ENCODE measurements at places on chromosomes 11 and 22.

DNA sequence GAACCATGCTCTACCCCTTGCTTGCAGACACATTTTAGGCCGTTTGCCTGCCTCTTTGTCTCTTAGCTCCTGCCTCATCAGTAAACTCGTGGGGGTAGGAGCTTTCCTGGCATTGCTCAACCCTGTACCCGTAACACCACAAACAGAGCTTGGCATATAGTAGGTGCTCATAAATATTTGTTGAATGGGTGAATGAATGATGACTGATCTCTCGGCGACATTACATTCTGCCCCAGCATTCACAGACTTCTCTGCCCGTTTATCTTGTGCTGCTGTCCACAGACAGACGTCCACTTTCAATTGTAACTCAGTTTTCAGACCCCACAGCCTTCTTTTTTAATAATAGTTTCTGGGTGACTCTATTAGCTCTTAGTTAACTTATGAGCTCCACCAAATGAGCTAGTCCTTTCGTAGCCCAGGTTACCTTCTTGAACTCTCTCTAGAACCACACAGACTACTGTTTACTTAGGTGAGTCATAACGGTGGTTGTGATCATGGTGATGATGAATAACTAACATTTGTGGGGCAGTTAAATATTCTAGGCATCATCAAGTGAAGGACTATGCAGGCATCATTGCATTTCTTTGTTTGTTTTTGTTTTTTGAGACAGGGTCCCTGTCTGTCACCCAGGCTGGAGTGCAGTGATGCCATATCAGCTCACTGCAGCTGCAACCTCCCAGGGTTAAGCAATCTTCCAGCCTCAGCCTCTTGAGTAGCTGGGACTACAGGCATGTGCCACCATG is 188.4 kb downstream of the ADAMTS15 start:
- no peak for DNase-seq
- H3K4me1 ChIP-seq, result no peaks in the 10 kb centered on the region
- H3K36me3 ChIP-seq, result no peaks in the 10 kb centered on the region
- no peaks in the 10 kb centered on the region for H3K27me3 ChIP-seq

DNA sequence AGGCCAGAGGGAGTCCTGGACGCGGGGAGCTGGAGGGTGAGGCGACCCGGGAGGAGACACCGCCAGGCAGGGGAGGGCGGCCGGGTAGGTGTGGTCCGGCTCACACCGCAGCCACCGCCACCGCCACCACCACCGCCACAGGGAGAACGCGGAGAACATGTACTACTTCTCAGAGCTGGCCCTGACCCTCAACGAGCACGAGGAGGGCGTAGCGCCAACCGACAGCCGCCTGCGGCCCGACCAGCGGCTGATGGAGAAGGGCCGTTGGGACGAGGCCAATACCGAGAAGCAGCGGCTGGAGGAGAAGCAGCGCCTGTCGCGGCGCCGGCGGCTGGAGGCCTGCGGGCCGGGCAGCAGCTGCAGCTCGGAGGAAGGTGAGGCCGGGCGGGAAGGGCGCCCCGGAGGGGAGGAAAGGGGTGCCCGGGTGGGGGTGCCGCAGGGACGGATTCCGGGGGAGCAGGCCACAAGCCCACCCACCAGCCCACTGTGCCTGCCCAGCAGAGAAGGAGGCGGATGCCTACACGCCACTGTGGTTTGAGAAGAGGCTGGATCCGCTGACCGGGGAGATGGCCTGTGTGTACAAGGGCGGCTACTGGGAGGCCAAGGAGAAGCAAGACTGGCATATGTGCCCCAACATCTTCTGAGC is 62.8 kb downstream of the MORC2 start:
- no peak overlapping the region for H3K4me3 ChIP-seq
- H3K4me1 ChIP-seq, result no peaks in the 10 kb centered on the region
- H3K27me3 ChIP-seq, result no peaks in the 10 kb centered on the region
- DNase-seq, result no peak
- H3K36me3 ChIP-seq, result no peaks in the 10 kb centered on the region

DNA sequence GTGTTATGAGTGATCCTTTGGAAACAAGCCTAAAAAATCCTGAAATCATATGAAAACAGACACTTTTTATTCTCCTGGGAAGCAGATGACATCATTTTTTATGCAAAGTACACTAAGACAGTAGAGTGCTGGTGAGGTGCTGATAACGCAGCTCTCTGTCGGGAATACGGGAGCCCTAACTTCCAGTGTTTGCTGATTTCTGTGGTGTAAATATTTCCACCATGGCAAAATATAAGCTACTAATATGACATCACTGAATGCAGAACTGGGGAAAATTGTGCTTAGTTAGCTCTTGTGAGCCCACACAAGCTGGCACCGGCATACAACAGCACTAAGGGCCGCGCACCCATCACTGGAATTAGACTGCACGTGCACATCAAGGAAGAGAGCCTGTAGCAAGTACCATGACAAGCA is 82.6 kb downstream of the FAM76B start:
- no peak for DNase-seq
- no peaks in the 10 kb centered on the region for H3K36me3 ChIP-seq
- no peak overlapping the region for H3K27ac ChIP-seq
- no peaks in the 10 kb centered on the region for H3K4me1 ChIP-seq
- no peaks in the 10 kb centered on the region for H3K27me3 ChIP-seq

DNA sequence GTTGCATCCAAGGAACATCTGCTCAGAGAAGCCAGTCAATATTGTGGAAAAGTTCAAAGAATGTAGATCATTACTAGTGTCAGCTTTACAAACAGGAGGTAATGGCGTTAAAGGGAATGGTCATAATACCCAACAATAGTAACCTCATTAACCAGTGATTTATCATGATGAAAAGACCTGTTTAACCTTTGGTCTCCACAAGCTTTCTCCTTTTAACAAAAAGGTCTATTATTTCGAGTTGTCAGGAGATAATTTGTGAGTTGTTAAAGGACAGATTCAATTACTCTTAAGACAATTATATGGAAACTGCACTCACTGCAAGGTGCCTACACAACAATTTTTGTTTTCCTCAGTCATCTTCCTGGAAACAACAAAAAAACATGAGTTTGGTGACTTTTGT is 73.8 kb upstream of the HTATIP2 start:
- H3K4me3 ChIP-seq, result no peak overlapping the region
- H3K36me3 ChIP-seq, result no peaks in the 10 kb centered on the region
- H3K27ac ChIP-seq, result no peak overlapping the region
- peaks cover 3% of the 10 kb centered on the region for H3K27me3 ChIP-seq

DNA sequence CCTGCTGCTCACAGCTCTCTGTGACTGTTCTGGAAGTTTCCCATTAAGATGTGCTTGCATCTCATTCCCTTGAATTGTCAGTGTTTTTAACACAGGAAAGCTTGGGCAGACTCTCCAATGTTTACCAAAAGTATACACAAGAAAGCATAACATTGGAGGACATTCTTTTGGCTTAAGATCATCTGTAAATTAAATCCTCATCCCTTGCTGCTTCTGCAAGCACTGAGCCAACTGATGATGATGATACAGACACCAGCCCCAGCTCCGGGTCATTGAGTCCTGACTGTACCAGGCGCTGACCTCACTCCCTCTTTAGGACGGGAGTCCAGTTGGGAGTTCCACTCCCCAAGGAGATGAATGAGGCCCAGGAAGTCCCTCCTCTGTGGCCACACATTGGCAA is 23.8 kb downstream of the CD82 start:
- no peaks in the 10 kb centered on the region for H3K36me3 ChIP-seq
- H3K4me1 ChIP-seq, result peaks cover 10% of the 10 kb centered on the region
- H3K4me3 ChIP-seq, result no peak overlapping the region
- no peaks in the 10 kb centered on the region for H3K27me3 ChIP-seq

- H3K27ac ChIP-seq, result no peak overlapping the region
- no peaks in the 10 kb centered on the region for H3K27me3 ChIP-seq
- DNase-seq, result no peak
- no peaks in the 10 kb centered on the region for H3K4me1 ChIP-seq
- no peak overlapping the region for H3K4me3 ChIP-seq
Measured at GRCh38 chr11:29166306-29166705, 850.5 kb downstream of the KCNA4 start.

GRCh38 chr11:121870206-121871045 is 245.6 kb downstream of the BLID start:
- no peaks in the 10 kb centered on the region for H3K4me1 ChIP-seq
- DNase-seq, result no peak
- no peak overlapping the region for H3K27ac ChIP-seq
- no peak overlapping the region for H3K4me3 ChIP-seq

- H3K4me1 ChIP-seq, result peaks cover 6% of the 10 kb centered on the region
- no peak for DNase-seq
- no peak overlapping the region for H3K27ac ChIP-seq
- no peaks in the 10 kb centered on the region for H3K27me3 ChIP-seq
- no peaks in the 10 kb centered on the region for H3K36me3 ChIP-seq
Measured at GRCh38 chr22:40519284-40519947, 117.1 kb downstream of the MRTFA start.

Data from pancreas (tissue), 10 donors.